ENCODE measurements at places on chromosomes 5 and 9.

- no peak for DNase-seq
These were observed 11.3 kb upstream of the POU4F3 start for GRCh38 chr5:146327257-146327870.

- DNase-seq = no peak
These were observed 2.2 kb downstream of the RNF208 start for GRCh38 chr9:137219757-137220316.

- no peak for DNase-seq
These were observed 150.3 kb downstream of the PIK3R1 start for GRCh38 chr5:68365889-68366288.

- DNase-seq = no peak
These were observed 108.5 kb downstream of the C9orf152 start for GRCh38 chr9:110099236-110100095.

Measured in GOT3 (cell line).